ENCODE measurements at places on chromosomes 2 and 18. TPM values are rescaled to one million over a fixed set of nuclear protein-coding genes. Genes with fewer than 3 reads are reported as not detected.

ACVR1C gene
- 2.4 TPM for total RNA-seq

GLI2 gene
- total RNA-seq: 0.28 TPM

RGPD8 gene
- total RNA-seq: 13.1 TPM

REEP1 gene
- total RNA-seq: 0.16 TPM

SNTG2 gene
- total RNA-seq: 0.37 TPM
